ENCODE measurements at places on chromosomes 7 and 10.

DNA sequence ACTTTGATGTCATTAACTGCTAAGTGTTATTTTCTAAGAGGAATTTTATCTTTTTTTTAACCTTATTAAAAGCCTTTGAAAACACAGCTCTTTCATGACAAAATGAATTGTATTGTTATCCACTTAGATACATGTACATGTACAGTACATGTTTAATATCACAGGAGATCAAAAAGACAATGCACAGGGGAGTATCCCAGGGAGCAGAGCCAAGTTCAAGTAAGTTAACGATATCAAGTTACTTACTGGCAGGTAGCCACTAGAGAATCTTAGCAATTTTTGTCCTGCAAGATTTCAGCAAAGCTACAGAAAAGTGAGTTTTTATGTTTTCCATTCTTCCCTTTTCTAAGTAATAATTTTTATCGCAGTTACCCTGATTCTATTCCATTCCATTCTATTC, 33.9 kb upstream of the ARL4A start:
- no peak for DNase-seq

GRCh38 chr7:158270856-158271413, 316.7 kb downstream of the PTPRN2 start:
- DNase-seq, result no peak

DNA sequence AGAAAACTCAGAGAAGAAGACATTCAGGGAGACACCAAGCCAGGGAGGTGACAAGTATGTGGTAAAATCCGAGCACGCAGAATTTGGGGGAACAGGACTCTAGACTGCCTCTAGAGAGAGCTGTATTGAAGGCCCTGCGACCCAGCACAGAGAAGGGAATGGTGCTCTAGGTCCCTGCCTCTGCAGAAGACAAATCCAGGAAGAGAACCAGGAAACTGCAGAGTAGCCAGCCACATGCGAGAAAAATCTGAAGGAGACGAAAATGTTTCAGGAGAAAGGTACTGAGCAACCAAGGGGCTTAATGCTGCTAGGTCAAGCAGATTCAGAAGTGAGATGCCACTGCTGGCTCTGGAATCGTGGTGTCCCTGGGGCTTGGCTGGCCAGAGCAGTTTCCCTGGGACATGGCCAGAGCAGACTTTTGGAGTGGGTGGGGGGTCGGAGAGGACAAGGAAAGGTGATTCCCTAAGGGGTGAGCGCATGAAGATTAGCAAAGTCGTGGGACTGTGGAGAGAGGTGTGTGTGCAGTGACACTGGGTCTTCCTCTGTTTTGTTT, 158.0 kb upstream of the KLF6 start:
- DNase-seq, result no peak

DNA sequence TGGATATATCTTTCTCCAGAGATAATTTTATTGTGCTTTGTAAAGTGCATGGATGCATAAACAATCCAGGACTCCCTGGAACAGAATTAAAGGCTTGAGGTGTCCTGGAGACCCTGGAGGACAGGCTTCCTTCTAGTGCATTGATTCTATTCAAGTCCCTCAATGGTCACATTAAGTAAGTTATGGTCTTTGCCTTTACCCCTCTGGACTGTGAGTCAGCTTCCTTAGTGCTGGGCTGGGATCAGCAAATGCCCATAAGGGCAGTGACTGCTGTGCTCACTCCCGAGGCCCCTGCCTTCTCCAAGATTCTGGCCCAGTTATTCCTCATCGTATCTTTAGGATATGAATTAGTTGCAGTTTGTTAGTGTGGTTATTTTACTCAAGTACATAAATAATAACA, 178.7 kb upstream of the PRSS58 start:
- DNase-seq, result no peak

- no peak for DNase-seq
Measured at GRCh38 chr10:123142701-123143161, 5.2 kb upstream of the HMX2 start.

GRCh38 chr10:65312876-65313275, 1613.0 kb upstream of the LRRTM3 start:
- DNase-seq, result no peak

GRCh38 chr7:20438694-20439376, 108.1 kb downstream of the ITGB8 start:
- DNase-seq, result no peak
